ENCODE measurements at places on chromosomes 12 and 14.

DNA sequence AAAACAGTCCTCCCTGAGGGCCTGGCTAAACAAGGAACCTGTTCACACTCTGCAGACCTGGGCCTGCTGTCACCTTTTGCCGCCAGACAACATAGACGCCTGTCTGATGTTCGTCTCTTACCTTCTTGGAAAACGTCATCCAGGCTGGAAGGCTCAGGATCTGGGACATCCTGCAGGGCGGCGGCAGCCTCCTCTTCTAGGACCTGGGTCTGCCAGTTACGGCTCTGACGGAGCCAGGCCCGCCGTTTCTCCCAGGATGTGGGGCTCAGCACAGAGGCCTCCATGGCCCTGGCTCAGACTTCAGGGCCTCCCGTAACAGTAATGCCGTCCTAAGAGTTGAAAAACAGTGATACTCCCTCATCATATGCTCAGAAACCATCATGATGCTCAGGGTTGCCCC lies 10.3 kb downstream of the TESPA1 start:
- DNase-seq: no peak

DNA sequence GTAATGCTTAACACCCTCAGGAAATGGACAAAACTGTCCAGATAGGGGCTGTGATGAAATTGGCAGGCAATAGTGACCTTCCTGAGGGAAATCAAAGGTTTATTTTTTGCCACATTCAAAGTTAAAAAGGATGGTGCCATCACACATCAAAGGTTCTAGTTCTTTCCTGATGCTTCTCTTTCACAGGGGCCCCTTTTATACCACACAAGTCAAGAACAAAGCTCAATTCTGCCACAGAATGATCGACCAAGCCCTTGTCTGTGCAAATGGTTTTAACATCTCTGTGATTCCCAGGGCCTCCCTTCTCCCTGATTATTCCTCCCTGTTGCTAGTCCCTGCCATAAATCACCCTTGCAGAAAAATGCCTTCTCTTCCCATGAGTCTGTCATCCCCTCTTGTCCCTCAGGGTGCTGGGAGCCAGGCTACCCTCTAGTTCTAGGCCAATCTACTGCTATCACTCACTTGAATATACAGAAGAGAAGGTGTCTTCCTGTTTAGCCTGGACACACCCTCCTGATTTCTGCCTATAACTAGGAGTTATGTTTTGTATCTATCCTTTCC lies 22.7 kb downstream of the SMCO2 start:
- no peak for DNase-seq

GRCh38 chr14:39173198-39173597 lies 1.9 kb upstream of the PNN start:
- DNase-seq: no peak

DNA sequence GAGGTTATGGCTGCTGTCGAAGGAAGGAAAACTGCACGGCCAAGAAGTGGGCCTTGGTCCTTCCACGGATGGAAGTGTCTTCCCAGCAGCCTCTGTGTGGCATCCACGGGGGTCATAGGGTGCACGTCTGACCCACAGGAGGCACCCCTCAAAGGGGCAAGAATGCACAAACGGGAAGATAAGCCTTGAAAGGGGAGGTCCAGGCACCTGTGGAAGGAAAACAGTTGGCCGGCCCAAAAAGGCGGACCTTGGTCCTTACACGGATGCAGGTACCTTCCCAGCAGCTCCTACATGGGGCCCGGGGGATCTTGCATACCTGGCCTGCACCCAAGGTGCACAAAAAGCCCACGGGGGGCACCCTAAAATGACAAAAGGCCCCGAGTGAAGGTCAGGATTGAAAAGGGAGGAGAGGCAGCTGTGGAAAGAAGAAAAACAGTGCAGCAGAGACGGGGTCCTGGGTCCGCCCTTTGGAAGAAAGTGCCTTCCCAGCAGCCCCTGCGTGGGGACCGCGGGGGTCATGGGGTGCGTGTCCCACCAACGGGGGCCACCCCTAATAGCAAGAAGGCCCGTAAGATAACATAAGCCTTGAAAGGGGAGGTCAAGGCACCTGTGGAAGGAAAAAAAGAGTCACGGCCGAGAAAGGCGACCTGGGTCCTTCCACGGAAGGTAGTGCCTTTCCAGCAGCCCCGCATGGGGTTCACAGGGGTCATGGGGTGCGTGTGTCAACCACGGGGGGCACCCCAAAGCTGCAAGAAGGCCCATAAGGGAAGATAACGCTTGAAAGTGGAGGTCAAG lies 276.1 kb downstream of the ALG10 start:
- DNase-seq: no peak

DNA sequence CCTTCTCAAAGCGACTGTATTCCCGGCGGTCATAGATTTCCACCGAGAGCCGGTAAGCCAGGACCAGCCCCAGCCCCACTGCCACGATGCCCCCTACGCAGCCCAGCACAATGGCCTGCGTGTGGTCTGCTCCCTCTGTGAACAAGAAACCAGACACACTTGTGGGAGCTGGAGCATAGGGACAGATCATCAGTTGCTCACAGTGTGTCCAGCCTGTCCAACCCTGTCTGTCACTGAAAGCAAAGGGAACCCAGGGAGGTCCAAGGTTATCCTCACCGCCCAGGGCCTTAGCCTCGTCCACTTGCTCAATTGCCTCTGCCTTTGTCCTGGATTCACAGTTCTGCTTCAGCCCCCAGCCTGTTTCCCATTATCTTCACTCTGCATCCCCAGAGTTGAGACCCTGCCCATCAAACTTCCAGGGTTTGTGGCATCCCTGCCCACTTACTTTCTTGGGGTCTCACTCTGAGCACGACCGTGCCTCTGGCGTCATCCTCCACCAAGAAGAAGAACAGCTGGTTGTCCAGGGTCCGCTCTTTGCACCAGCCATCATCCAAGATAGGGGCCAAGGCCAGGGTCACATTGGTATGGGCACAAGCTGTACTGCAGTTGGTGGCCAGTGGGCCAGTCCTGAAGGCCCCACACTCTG lies 11.3 kb upstream of the CSAD start:
- no peak for DNase-seq

- no peak for DNase-seq
Measured at GRCh38 chr12:10409392-10409791, at the start of gene KLRC4. Gene KLRC4 (minus strand): TSS chr12:10409757. CDS start chr12:10409575, 182 bp downstream.

DNA sequence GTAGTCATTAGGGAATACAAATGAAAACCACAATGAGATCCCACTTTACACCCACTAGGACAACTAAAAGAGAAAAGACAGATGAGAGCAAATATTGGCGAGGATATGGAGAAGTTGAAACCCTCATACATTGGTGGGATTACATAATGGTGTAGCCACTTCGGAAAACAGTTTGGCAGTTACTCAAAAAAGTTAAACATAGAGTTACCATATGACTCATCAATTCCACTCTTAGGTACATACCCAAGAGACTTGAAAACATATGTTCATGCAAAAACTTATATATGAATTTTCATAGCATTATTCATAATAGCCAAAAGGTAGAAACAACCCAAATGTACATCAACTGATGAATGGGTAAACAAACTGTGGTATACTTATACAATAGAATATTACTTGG lies 27.1 kb downstream of the ALDH1L2 start:
- DNase-seq: no peak

- DNase-seq: no peak
Measured at GRCh38 chr14:67357186-67357968, 2.2 kb downstream of the ATP6V1D start.

DNA sequence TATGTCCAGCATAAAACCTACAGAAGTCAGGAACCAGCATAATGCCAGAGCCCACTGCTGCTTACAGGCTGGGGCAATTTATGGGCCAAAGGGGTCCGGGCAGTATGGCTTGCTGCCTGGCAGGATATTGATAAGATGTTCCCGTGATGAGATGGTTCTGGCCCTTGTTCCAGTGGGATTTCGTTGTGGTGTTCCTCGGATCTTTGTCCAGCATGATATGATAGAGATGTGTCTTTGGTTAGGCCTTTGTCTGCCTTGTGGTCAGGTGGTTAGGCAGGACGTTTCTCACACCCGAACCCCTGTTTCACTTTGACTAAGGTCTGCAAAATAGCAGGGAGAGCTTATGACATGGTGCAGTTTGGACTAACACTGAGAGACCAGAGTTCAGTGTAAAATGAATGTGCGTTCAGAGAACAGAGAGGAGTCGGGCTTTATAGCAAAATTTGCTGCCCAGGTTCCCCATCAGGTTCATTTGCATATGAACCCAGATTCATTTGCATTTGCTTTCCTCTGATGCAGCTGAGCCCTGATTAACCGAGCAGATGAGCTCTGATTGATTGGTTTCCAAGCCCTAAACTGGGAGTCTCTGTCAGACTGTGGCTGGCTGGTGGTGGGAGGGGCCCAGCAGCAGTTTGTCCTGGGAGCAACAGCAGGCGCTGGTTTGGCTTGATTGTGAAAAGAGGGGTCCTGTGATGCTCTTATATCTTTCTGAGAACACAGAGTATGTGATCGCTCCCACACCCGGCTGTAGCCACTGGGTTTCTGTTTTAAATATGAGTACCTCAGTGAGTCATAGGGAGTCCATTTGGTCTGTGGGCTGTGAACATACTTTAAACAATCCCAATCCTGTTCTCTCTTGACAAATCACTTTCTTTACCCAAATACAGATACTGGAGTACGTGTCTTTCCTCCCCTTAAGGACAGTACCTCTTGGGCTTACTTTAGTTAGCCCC lies 156.3 kb upstream of the PZP start:
- DNase-seq: no peak

- no peak for DNase-seq
Measured at GRCh38 chr12:52061470-52062166, 8.2 kb upstream of the ATG101 start.

DNA sequence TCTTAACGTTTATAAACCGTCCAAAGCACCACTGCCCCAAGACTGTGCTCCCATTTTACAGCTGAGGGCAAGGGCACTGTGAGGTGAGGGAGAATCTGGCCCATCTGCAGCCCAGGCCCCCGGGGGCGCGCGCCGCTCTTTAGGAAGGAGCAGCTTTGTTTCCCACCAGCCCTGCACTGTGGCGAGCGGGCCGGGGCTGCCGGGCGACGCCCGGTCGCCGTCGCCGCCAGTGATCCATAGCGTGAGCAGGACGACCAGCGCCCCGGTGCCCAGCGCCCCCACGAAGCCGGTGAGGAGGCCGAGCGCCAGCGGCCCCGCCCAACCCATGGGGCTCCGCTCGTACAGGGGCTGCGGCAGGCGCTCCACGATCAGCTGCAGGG lies 34.6 kb downstream of the FIGNL2 start:
- no peak for DNase-seq

- DNase-seq: peak; percentile 68
Measured at GRCh38 chr14:32077081-32078022, at the start of gene ARHGAP5. Gene ARHGAP5 (plus strand): TSS chr14:32077304. CDS start chr14:32090670, 13,366 bp downstream.

GRCh38 chr12:56873382-56873781 lies 60.8 kb downstream of the SDR9C7 start:
- no peak for DNase-seq

- DNase-seq: no peak
Measured at GRCh38 chr14:53701108-53701875, 255.3 kb downstream of the BMP4 start.

DNA sequence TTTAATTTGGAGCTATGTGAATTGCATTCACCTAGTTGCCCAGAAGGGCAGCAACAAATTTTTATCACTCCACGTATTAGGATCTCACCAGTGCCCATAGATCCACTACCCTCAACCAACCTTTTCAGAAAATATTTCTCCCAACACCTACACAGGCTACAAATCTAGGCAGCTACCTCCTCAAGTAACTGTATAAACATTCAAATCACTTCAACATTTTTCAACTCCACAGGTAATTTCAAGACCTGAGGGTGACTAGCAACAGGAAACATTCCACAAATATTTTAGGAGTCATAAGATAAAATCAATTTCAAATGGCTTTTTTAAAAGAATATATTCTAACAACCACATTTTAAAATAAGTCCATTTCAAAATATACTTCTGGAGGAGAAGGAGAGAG lies 12.9 kb downstream of the PHLDA1 start:
- no peak for DNase-seq

DNA sequence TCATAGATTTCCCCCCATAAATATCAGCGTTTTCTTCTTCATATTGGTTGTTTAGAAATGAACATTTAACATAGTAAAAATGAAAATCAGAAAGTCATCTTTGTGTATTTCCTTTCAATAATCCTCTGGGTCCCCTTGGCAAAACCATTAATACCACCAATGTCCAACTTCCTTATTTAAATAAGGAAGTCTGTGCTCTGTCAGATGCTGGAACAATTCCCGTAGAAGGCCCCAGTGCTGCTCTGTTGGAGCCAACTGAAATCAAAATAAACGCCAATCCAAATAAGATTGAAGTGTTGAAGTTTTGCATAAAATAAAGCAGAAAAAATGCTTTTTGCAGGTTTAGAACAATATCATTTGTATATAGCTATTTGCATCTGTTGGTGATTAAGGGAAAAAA lies 93.1 kb downstream of the PPM1H start:
- DNase-seq: no peak

GRCh38 chr12:74770552-74770951 lies 232.9 kb downstream of the ATXN7L3B start:
- DNase-seq: no peak

GRCh38 chr12:13777374-13777773 lies 204.0 kb downstream of the GRIN2B start:
- DNase-seq: no peak

- no peak for DNase-seq
Measured at GRCh38 chr12:9888665-9889273, 7.5 kb downstream of the KLRF2 start.

DNA sequence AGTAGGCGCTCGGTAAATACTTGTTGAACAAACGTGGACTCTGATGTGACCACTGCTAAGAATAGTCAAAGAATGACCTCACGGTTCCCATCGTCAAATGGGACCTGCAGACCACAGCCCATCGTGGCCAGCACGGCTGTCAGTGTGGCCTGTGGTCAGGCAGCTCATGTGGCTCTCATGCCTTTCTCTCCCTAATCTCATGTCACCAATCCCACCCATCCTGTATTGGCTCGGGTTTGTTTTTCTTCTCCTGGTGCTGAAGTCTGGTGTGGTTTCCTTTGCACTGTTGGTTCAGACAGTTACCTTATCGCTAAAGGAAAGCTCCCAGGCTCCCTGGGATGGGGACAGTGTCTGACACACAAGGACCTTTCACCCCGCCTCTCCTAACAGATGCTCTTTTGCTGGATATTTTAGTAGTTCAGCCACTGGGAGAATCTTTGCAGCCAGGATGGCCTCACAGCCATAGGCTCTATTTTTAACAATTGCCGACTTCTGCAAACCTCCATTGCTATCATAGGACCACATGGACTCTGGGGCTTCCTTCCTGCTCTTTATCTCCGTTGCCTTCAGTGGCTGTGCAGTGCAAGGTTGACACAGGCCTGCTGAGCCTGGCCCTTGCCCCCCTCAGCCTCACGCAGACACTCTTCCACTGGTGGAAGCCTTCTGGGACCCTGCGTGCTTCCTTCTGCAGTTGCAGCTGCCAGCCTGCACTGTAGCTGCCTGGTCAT lies 293.1 kb upstream of the FKBP4 start:
- DNase-seq: no peak

DNA sequence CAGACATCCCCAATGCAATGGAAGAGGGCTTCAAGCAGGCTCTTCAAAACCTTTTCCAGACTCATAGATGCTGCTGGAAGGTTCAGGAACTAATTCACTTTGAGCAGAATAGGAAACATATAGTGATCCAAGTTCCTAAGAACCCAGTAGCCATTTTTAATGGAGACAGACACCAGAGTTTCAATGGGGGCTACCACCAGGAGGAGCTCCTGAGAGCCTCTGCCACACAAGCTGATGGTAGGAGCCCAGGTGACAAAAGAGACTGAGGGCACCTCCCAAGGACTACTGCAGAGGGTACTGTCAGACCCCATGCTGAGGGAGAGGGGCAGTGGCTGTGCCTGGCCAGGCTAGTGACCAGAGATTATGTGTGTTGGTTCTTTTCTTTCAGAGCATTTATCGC lies 45.9 kb downstream of the IFNG start:
- no peak for DNase-seq

Measured in activated gamma-delta T cell (primary cell).